ENCODE measurements at places on chromosomes 11 and 22. TPM values are rescaled to one million over a fixed set of nuclear protein-coding genes. Genes with fewer than 3 reads are reported as not detected.

DNA sequence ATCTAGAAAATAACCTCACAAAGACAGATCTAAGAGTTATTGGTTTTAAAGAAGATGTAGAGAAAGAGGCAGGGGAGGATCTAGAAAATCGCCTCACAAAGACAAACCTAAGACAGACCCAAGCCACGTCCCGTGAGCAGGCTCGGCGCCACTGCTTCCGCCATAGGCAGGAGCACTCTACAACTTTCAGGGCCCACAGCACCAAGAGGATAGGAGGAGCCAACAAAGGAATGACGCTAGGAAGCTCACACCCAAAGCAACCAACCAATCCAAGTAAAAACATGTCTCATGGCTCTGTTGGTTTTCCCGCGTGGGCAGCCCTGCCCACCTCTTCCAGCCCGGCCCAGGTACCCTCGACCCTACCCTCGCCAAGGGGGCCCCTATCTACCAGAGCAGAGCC, 4167.4 kb upstream of the OR11H1 start:
- H3K4me3 ChIP-seq: no peak overlapping the region
- no peak for DNase-seq
- H3K36me3 ChIP-seq: no peaks in the 10 kb centered on the region
- no peaks in the 10 kb centered on the region for H3K27me3 ChIP-seq
- no peaks in the 10 kb centered on the region for H3K4me1 ChIP-seq

DNA sequence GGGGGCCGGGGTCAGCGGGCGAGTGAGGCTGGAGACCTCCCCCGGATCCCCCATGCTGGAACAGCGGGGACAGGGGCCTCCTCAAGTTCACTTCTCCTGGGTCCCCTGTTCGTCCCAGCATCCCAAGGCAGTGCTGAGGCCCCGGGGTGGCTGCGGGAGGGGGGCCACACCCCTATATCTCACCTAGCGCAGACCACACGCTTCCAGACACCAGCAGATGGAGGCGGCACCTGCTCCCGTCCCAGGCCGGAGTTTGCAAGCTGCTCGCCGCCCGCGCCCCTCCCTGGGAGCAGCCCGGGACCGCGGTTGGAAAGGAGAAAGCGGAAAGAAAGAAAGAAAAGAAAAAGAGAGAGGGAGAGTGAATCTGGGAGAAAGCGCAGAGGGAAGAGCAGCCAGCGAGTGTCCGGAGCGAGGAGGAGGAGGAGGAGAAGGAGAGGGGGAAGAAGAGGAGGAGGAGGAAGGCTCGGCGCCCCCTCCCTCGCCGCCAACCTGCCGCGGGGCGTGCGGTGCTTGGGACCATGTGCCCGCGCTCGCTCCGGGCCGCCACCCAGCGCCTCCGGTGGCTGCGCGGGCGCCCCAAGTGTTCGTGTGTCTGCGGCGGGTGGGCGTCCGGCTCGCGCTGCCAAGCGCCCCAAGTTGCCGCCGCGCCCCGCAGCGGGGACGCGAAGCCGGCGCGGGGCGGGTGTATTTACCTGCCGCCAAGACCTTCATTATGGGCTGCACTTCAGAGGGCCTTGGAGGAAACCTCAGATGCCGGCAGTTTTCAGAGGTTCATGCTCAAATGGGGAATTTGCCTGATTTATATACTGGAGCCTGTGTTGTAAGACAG, at the start of gene LIF:
TSS of gene LIF (minus strand) at position 775 of the 829 bp plus-strand sequence. CDS start at position 711, 64 bp downstream.
- peaks cover 3% of the 10 kb centered on the region for H3K27me3 ChIP-seq
- peaks cover 75% of the 10 kb centered on the region for H3K4me1 ChIP-seq
- DNase-seq: peak; percentile 71
- peaks cover 38% of the 10 kb centered on the region for H3K36me3 ChIP-seq

DNA sequence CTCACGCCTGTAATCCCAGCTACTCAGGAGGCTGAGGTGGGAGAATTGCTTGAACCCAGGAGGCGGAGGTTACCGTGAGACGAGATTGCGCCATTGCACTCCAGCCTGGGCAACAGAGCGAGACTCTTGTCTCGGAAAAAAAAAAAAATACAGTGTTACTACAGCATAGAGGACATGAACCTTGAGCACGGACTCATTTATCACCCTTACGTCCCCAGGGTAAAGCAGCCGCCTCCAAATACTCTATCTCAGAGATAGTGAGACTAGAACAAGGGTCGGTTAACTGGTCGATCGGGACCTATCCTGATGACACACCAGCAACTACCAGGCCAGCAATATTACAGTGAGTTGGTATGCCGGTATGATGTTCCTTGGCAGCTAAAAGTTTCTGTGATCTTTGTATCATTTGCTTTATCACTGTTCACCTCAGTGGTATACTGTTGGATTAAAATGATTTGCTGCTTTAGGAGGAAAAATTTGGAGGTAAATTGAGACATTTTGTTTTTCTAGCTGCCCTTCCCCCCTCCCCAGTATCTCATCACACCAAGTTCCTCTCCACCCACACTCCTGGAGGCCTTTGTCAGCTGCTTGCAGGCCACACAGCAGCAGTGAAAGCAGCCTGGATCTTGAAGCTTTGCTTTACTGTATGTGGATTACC, 7.0 kb upstream of the SIDT2 start:
- no peak for DNase-seq
- peaks cover 21% of the 10 kb centered on the region for H3K36me3 ChIP-seq
- no peaks in the 10 kb centered on the region for H3K27me3 ChIP-seq
- H3K4me1 ChIP-seq: peaks cover 4% of the 10 kb centered on the region
- no peak overlapping the region for H3K27ac ChIP-seq
- no peak overlapping the region for H3K4me3 ChIP-seq

- H3K36me3 ChIP-seq: no peaks in the 10 kb centered on the region
- H3K4me3 ChIP-seq: no peak overlapping the region
- H3K27ac ChIP-seq: no peak overlapping the region
- no peaks in the 10 kb centered on the region for H3K4me1 ChIP-seq
Observed at GRCh38 chr22:48490500-48491411, 1336.9 kb downstream of the BRD1 start.

DNA sequence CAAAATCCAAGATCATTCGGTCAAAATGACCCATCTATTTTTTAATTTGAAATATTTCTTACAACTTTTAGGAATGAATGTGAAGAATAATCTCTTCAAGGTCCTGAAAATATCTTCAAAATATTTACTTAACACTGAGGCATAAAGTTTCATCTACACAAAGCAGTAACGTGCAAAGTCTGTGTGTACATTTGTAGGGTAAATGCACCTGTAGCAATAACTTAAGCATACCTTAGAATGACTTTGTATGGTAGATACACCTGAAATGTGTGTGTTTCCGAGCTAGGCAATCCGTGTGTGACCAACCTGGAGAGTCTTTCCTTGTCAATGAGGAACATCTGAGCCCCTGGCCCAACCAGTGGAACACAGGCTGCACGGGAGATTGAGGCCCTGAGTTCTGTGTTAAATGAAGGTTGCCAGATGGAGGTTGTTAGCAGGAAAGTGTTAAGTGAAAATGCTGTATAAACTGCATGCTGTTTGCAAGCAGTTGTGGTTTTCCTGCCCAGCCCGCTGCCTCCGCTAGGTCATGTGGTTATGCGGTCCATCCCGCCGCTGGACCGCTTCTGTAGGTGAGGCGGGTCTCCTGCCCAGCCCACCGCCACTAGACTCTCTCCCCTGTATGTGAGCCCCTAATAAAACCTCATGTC, 7.6 kb upstream of the CTR9 start:
- DNase-seq: peak; percentile 78
- peak overlapping the region; percentile 79 for H3K27ac ChIP-seq
- no peaks in the 10 kb centered on the region for H3K36me3 ChIP-seq
- H3K4me1 ChIP-seq: peaks cover 36% of the 10 kb centered on the region

GRCh38 chr11:110478410-110478809, 48.7 kb downstream of the FDX1 start:
- DNase-seq: no peak
- H3K36me3 ChIP-seq: peaks cover 2% of the 10 kb centered on the region
- peaks cover 3% of the 10 kb centered on the region for H3K4me1 ChIP-seq
- H3K4me3 ChIP-seq: no peak overlapping the region
- peaks cover 3% of the 10 kb centered on the region for H3K27me3 ChIP-seq
- H3K27ac ChIP-seq: no peak overlapping the region

- no peaks in the 10 kb centered on the region for H3K36me3 ChIP-seq
- no peak overlapping the region for H3K4me3 ChIP-seq
- no peak overlapping the region for H3K27ac ChIP-seq
- H3K4me1 ChIP-seq: no peaks in the 10 kb centered on the region
Observed at GRCh38 chr11:19868871-19869270, 156.2 kb downstream of the NAV2 start.

DNA sequence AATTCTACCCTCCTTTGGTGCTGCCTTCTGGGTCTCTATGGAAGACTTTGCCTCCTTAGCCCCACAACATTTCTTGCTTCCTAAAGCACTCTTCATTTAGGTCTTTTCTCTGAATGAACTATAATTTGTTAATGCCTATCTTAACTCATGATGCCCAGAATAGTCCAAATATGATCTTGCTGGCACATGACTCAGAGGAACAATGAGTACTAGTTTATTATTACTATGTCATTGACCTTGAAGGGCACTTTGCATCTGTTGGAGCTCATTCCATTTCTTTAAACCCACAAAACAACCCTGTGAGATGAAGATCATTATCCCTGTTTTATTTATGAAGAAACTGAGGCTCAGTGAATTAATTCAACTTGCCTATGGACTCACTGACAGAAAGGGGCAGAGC, 320.2 kb upstream of the PLET1 start:
- no peak for DNase-seq
- H3K4me1 ChIP-seq: peaks cover 7% of the 10 kb centered on the region
- peaks cover 22% of the 10 kb centered on the region for H3K27me3 ChIP-seq
- H3K27ac ChIP-seq: no peak overlapping the region
- no peaks in the 10 kb centered on the region for H3K36me3 ChIP-seq

GRCh38 chr22:17431179-17431578, 61.9 kb downstream of the CECR2 start:
- no peak overlapping the region for H3K27ac ChIP-seq
- no peaks in the 10 kb centered on the region for H3K36me3 ChIP-seq
- no peak overlapping the region for H3K4me3 ChIP-seq
- H3K4me1 ChIP-seq: no peaks in the 10 kb centered on the region
- H3K27me3 ChIP-seq: peaks cover 21% of the 10 kb centered on the region

DNA sequence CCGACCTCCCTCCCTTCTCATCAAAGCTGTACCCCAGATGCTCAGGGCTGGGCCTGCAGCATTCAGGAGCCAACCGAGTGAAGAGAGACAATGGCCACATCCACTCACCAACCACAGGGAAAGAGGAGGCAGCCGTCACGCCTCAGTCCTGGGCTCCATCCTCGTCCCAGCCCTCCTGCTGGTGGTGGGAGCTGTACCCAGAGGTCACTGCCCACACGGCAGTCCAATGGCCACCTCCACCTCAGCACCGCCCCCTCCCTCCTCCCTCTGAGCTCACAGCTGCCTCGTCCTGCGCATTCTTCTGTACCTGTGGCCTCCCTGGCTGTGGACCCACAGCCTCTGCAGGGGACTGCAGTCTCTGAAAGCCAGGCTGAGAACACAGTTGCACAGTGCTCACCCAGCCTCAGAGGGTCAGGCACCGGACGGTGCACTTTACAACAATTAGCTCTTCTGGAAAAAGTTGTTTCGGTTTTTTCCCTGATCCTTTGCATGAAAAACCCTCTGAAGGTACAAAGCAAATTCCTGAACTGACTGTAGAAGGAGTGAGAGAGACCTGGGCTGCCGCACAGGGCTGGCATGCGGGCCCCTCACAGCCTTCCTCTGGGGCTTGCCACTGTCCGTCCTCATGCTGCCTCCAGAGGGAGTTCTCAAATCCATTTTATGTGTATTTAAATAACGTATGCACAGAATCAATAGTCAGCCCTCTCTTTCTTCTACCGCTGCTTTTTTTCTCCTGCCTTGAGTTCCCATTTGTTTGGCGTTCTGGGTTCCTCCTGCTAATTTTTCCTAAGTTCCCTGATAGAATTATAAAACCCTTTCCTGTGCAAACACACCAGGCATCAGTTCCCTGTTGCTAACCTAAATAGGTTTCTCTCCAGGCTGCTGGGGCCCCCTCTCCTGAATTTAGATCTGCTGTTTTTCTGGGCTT, 52.7 kb downstream of the PHF21B start:
- DNase-seq: no peak
- no peak overlapping the region for H3K4me3 ChIP-seq

DNA sequence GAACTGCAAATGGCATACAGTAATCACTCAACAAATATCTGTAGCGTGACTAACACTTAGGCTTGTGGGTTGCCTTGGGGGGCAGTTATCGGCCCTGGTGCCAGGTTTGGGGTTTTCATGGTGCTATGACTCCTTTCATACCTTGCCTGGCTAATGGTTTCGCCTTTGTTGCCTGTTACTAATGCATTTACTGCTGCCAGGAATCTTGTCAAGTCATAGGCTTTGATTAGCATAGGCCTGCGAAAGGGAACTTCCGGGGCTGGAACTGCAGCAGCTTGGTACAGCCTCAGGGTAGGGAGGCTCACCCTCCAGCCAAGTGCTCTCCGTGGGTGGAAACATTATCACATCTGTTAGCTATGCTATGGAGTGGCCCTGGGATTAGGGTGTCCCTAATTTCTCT, 13.2 kb downstream of the SLC25A18 start:
- no peaks in the 10 kb centered on the region for H3K27me3 ChIP-seq
- H3K4me1 ChIP-seq: no peaks in the 10 kb centered on the region
- H3K27ac ChIP-seq: no peak overlapping the region
- H3K36me3 ChIP-seq: no peaks in the 10 kb centered on the region
- H3K4me3 ChIP-seq: no peak overlapping the region

The IL17REL gene
- not detected for total RNA-seq

The TNNI2 gene
- total RNA-seq: not detected

The RNASEH2C gene
- total RNA-seq: 109 TPM

The APOA4 gene
- total RNA-seq: not detected

The CNIH2 gene
- 1.2 TPM for total RNA-seq

The HTR3A gene
- not detected for total RNA-seq

Measured in activated CD8-positive, alpha-beta memory T cell treated with anti-CD3 and anti-CD28 coated beads, Interleukin-2, amount 10 ng/mL, durations not matched to agents 7 days and 5 days (primary cell).